ENCODE measurements at places on chromosomes 5 and 9.

GRCh38 chr9:134834217-134834956 lies 46.2 kb upstream of the FCN2 start:
- DNase-seq: no peak
- H3K27me3 ChIP-seq: peaks cover 3% of the 10 kb centered on the region
- no peak overlapping the region for H3K4me3 ChIP-seq
- no peaks in the 10 kb centered on the region for H3K36me3 ChIP-seq

DNA sequence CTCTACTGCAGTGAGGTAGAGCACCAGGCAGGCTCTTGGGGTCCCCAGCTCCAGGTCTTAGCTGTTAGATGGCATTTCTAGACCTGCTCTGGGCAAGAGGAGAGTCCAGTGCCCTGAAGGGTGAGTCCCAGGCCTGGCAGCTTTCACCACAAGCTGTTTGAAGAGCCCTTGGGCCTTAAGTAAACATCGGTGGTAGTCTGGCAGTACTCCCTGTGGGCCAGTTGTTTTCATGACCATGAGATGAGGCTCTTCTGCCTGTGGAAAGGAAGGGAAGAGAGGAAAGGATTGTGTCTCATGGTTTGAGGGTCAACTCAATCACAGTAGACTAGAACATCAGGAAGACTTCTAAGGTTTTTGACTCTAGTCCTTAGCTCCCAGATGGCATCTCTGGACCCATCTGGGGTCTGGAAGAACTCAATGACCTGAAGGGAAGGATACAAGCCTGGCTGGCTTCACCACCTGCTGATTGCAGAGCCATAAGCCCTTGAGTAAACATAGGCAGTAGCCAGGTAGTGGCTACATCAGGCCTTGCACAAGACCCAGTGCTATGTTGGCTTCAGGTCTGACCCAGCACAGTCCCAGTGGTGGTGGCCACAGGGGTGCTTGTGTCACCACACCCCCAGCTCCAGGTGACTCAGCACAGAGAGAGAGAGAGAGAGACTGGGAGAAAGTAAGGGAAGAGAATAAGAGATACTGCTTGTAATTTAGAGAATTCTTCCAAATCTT lies 114.3 kb upstream of the PCSK5 start:
- H3K27me3 ChIP-seq: no peaks in the 10 kb centered on the region
- no peaks in the 10 kb centered on the region for H3K4me1 ChIP-seq
- H3K4me3 ChIP-seq: no peak overlapping the region
- no peak overlapping the region for H3K27ac ChIP-seq
- no peaks in the 10 kb centered on the region for H3K36me3 ChIP-seq

DNA sequence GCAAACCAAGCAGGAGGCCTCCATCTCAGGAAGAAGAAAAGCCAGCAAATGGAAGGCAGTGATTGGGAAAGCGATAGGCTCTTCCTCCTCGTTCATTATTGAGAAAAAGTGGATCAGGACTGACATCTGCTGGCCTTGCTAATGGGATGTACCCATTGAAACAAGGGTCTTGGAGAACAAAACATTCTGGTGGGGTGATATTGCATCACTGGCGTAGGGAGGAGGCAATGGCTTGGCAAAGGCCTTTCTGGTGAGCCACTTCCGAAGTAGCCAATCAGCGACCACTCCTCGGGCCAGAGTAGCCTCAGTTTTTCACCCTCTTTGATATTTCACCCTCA lies 86.7 kb upstream of the NFIB start:
- peaks cover 4% of the 10 kb centered on the region for H3K27me3 ChIP-seq
- no peaks in the 10 kb centered on the region for H3K4me1 ChIP-seq
- DNase-seq: no peak

- peaks cover 2% of the 10 kb centered on the region for H3K27me3 ChIP-seq
- no peaks in the 10 kb centered on the region for H3K36me3 ChIP-seq
- no peak overlapping the region for H3K4me3 ChIP-seq
- H3K27ac ChIP-seq: no peak overlapping the region
- no peaks in the 10 kb centered on the region for H3K4me1 ChIP-seq
These were observed 188.8 kb upstream of the ATP10B start for GRCh38 chr5:161040818-161041217.

DNA sequence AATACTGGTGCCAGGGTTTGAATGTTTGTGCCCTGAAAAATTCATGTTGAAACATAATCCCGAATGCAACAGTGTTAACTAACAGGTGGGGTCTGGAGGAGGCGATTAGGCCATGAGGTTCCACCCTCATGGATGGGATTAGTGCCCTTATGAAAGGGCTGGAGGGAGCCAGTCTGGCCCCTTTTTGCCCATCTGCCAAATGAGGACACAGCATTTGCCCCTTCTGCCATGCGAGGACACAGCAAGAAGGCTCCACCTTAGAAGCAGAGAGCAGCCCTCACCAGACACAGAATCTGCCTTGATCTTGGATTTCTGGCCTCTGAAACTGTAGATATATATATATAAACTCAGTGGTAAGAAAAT lies 32.6 kb upstream of the RNF130 start:
- peaks cover 6% of the 10 kb centered on the region for H3K27me3 ChIP-seq
- DNase-seq: no peak
- H3K27ac ChIP-seq: no peak overlapping the region
- H3K4me3 ChIP-seq: no peak overlapping the region
- no peaks in the 10 kb centered on the region for H3K4me1 ChIP-seq
- peaks cover 5% of the 10 kb centered on the region for H3K36me3 ChIP-seq

DNA sequence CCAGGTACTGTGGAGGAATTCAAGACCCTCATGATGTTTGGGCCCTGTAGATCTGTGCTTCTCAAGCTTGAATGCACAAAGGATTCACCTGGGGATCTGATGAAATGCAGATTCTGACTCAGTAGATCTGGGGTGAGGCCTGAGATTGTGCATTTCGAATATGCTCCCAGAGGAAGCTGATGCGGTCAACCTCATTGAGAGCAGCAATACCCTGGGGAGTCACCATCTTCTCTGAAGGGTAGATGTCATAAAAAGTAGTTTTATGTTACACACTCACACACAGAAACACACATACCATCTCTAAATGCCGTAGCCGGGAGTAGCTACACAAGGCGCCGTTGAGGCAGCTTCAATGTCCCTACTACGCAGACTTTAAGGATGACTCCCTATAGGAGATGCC lies 55.8 kb upstream of the CPEB4 start:
- H3K27ac ChIP-seq: peak overlapping the region; percentile 88
- peaks cover under 1% of the 10 kb centered on the region for H3K36me3 ChIP-seq
- no peaks in the 10 kb centered on the region for H3K27me3 ChIP-seq
- peaks cover 42% of the 10 kb centered on the region for H3K4me1 ChIP-seq
- peak; percentile 11 for DNase-seq
- peak overlapping the region; percentile 58 for H3K4me3 ChIP-seq

DNA sequence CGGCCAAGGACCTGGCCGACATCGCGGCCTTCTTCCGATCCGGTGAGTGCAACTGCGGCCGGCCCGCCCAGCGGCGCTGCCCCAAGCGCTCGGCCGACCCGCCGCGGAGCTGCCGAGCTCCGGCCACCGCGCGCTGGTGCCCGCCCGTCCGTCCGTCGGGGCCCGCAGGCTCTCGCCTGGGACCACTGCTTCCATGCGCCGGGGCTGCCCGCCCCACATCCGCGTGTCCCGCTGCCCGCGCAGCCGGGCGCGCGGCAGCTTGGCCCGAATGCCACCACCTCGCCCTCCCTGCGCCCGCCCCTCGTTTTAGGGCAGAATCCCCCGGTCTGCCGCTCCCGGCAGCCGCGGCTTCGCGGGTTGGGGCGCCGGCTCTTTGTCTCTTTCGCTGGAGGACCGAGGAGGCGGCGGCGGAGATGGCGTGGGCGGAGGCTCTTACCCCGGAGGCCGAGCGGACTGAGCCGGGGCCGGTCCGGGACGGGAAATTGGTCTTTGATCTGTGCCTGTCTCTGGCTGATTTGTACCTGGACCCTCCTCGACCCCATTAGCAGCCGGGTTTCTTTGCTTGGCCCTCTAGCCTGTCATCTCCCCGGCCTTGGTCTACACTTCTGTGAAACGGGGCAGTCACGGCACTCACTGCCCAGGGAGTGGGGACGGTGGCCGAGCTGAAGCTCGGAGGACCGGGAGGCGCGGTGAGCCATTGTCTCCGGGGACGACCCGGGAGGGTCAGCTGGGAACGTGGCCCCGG lies 871 bp downstream of the TRIO start:
- H3K36me3 ChIP-seq: no peaks in the 10 kb centered on the region
- H3K27me3 ChIP-seq: no peaks in the 10 kb centered on the region
- peak overlapping the region; percentile 93 for H3K4me3 ChIP-seq

- peaks cover 11% of the 10 kb centered on the region for H3K36me3 ChIP-seq
- no peak for DNase-seq
- H3K27me3 ChIP-seq: no peaks in the 10 kb centered on the region
These were observed 93.1 kb downstream of the C9orf152 start for GRCh38 chr9:110114859-110115201.

GRCh38 chr9:87792831-87793288 lies 66.9 kb downstream of the CTSL start:
- H3K27ac ChIP-seq: no peak overlapping the region
- no peaks in the 10 kb centered on the region for H3K4me1 ChIP-seq
- DNase-seq: no peak
- no peaks in the 10 kb centered on the region for H3K27me3 ChIP-seq
- no peaks in the 10 kb centered on the region for H3K36me3 ChIP-seq

- peaks cover 4% of the 10 kb centered on the region for H3K4me1 ChIP-seq
- peaks cover 2% of the 10 kb centered on the region for H3K27me3 ChIP-seq
- no peak overlapping the region for H3K27ac ChIP-seq
- H3K36me3 ChIP-seq: peaks cover 3% of the 10 kb centered on the region
These were observed 24.5 kb downstream of the C9orf152 start for GRCh38 chr9:110183208-110184145.

- H3K36me3 ChIP-seq: no peaks in the 10 kb centered on the region
- no peaks in the 10 kb centered on the region for H3K4me1 ChIP-seq
- peak; percentile 34 for DNase-seq
- H3K4me3 ChIP-seq: no peak overlapping the region
These were observed 101.3 kb downstream of the RASEF start for GRCh38 chr9:82961504-82962125.

- DNase-seq: no peak
- no peak overlapping the region for H3K27ac ChIP-seq
- H3K4me3 ChIP-seq: no peak overlapping the region
- no peaks in the 10 kb centered on the region for H3K4me1 ChIP-seq
- H3K36me3 ChIP-seq: no peaks in the 10 kb centered on the region
These were observed 83.3 kb upstream of the CXCL14 start for GRCh38 chr5:135662061-135662481.

GRCh38 chr9:84331119-84331809 lies 9.3 kb downstream of the SLC28A3 start:
- DNase-seq: no peak
- H3K36me3 ChIP-seq: peaks cover 2% of the 10 kb centered on the region
- no peak overlapping the region for H3K27ac ChIP-seq
- H3K4me3 ChIP-seq: no peak overlapping the region
- peaks cover 3% of the 10 kb centered on the region for H3K27me3 ChIP-seq
- no peaks in the 10 kb centered on the region for H3K4me1 ChIP-seq

DNA sequence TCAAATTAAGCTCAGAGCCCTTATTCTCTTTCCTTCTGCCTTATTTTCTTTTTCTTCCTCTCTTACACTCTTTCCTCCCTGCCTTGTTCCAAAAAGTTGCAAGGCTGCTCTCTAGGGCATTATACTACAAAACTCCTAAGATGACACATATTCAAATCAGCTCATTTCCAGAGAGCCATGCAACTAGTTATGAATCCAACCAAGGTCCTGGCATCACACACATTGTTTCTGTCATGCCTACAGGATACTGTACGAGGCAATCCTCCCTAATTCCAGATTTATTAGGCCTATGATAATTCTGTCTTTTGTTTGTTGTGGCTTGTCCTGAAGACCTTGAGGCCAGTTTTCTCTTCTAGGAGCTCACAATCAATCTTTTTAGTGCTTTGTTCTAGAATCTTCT lies 87.0 kb upstream of the TBCA start:
- no peaks in the 10 kb centered on the region for H3K4me1 ChIP-seq
- peaks cover 3% of the 10 kb centered on the region for H3K27me3 ChIP-seq
- H3K36me3 ChIP-seq: no peaks in the 10 kb centered on the region
- no peak for DNase-seq
- no peak overlapping the region for H3K27ac ChIP-seq

DNA sequence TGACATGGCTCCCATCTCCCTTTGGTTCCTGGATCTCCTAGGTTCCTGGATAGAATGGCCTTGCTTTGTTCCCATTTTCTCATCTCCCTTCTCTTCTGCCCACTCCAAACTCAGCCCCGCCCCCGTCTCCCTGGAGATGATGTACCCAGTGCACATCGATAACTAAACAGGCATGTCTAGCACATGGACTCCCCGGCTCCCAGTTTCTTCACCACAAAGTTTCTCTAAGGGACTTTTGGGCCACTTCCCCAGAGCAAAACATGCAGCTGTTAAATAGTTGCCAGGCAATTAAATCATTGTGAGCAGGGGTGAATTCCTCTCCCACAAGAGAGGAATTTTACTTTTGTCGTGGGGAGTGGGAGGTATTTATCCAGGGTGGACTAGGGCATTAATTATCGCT lies 259.0 kb downstream of the GADD45G start:
- no peak overlapping the region for H3K4me3 ChIP-seq
- H3K36me3 ChIP-seq: no peaks in the 10 kb centered on the region
- peaks cover 3% of the 10 kb centered on the region for H3K4me1 ChIP-seq
- DNase-seq: no peak

DNA sequence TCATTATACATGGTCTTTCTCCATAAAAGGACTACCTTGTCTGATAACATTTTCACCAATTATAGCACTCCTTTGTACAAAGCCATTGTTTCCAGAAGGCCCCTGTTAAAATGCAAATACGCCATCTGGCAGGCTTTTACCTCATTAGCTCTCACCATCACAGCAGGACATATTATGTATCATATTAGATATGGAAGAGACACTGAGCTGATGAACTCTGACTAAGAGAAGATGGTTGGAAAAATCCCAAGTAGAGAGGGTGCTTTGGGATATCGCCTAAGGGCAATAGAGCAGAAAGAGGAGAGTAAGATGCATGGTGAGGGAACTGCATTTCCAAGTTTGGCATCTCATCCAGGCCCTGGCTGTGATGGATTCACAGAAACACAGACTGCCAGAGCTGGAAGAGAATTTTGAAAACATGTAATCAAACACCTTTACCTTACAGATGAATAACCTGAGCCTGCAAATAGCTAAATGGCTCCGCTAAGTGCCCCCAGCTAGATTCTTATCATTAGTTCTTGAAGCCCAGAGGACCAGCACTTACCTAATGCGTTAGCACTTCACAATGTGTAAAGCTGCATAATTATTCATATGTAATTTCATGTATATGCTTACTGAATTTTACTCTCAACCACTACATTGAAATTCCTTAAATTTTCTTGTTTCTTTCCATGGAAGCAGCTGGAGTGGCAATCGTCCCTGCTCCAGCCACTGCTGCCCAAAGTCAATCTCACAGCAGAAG lies 393.6 kb upstream of the IZUMO3 start:
- no peak for DNase-seq
- no peaks in the 10 kb centered on the region for H3K27me3 ChIP-seq
- H3K4me1 ChIP-seq: no peaks in the 10 kb centered on the region
- H3K27ac ChIP-seq: no peak overlapping the region
- H3K36me3 ChIP-seq: no peaks in the 10 kb centered on the region
